ENCODE measurements at places on chromosomes 6 and 20.

GRCh38 chr6:72064399-72064975, 178.1 kb downstream of the RIMS1 start:
- no peak for DNase-seq

- no peak for DNase-seq
These were observed 202.5 kb downstream of the FOXA2 start for GRCh38 chr20:22381812-22382416.

- no peak for DNase-seq
These were observed 238.3 kb downstream of the DOK5 start for GRCh38 chr20:54713727-54714126.

DNA sequence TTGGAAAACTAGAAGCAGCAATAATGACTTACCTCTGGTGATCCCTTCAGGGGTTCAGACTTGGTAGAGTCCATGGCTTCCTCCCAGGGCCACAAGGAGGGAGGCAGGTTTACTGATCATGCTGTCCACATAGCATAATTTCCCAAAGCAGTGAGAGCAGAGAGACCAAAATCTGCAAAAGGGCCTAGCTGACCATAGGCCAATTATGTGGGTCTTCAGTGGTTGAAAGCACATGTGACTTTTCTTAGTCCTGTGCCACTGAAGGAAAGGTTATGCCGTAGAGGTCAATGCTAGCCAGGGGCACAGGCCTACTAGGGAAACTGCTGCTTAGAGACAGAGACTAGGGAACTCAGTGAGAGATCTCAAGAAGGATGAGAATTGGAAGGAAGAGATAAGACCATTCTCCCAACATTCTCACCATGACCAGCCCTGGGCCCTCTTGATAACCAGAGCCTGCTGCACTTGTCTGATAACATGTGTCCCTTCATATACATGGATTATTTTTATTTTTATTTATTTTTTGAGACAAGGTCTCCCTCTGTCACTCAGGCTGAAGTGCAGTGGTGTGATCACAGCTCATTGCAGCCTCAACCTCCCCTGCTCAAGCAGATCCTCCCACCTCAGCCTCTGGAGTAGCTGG, 2.0 kb upstream of the GTPBP2 start:
- DNase-seq, result no peak
